CD4-positive, CD25-positive, alpha-beta regulatory T cell (primary cell): ENCODE measurements at places on chromosomes 13 and 19.

GRCh38 chr13:112968380-112968909 lies 569 bp upstream of the MCF2L start:
- H3K36me3 ChIP-seq, result no peaks in the 10 kb centered on the region
- peak; percentile 43 for DNase-seq
- peaks cover 23% of the 10 kb centered on the region for H3K4me1 ChIP-seq
- peaks cover 3% of the 10 kb centered on the region for H3K27me3 ChIP-seq
- H3K4me3 ChIP-seq, result no peak overlapping the region

- no peak overlapping the region for H3K27ac ChIP-seq
- no peaks in the 10 kb centered on the region for H3K36me3 ChIP-seq
- no peaks in the 10 kb centered on the region for H3K27me3 ChIP-seq
- H3K4me3 ChIP-seq, result no peak overlapping the region
These were observed 3.7 kb downstream of the CEACAM16 start for GRCh38 chr19:44702551-44703176.

DNA sequence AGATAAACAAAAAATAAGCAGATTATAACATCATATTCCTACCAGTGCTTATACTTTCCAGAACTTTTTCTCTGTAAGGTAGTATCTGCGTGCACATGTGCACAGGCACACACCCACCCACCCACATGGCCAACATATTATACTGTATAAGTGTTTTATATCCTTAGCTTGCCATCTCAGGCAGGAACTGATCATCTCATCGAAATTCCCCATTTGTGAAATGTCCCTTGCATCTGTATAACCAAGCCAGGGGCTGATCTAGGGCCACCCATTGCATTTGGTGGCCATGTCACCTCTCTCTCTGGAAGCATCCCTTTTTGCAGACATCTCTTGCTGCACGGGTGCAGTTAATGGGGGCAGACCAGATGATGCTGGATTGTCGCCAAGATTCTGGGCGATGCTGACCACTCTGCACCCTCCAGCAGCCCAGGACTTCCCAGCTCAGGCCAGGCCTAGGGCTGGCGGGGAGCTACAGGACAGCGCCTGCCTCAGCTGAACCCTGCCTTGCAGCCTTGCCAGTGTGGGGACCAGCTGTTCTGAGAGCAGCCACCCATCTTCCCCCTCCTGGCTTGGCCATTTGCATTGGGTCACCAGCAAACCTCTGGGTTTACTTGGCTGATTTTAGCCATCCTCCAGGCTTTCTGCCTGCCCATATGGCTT lies 95.9 kb downstream of the SLC7A1 start:
- no peak for DNase-seq
- H3K27ac ChIP-seq, result no peak overlapping the region
- peaks cover 3% of the 10 kb centered on the region for H3K4me1 ChIP-seq
- no peaks in the 10 kb centered on the region for H3K36me3 ChIP-seq

GRCh38 chr19:19490214-19490968 lies 25.0 kb downstream of the TSSK6 start:
- no peaks in the 10 kb centered on the region for H3K27me3 ChIP-seq
- peak; percentile 83 for DNase-seq
- H3K36me3 ChIP-seq, result peaks cover 32% of the 10 kb centered on the region
- H3K4me1 ChIP-seq, result peaks cover 41% of the 10 kb centered on the region
- H3K4me3 ChIP-seq, result no peak overlapping the region

DNA sequence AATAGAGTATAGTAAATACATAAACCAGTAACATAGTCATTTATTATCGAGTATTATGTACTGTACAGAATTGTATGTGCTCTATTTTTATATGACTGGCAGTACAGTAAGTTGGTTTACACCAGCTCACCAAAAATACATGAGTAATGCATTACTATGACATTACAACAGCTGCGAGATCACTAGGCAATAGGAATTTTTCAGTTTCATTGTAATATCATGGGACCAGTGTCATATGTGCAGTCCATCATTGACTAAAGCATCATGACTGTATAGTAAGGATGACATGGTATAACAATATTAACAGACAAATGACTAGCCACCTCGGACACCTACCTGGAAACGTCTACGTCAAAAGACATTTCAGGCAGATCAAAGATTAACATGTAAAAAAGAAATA lies 33.6 kb downstream of the ATP7B start:
- H3K27me3 ChIP-seq, result peaks cover 3% of the 10 kb centered on the region
- no peak overlapping the region for H3K27ac ChIP-seq
- H3K4me1 ChIP-seq, result no peaks in the 10 kb centered on the region
